ENCODE measurements at places on chromosomes 2 and 18.

GRCh38 chr2:161246281-161246680 is 61.9 kb upstream of the PSMD14 start:
- peak; percentile 42 for DNase-seq

DNA sequence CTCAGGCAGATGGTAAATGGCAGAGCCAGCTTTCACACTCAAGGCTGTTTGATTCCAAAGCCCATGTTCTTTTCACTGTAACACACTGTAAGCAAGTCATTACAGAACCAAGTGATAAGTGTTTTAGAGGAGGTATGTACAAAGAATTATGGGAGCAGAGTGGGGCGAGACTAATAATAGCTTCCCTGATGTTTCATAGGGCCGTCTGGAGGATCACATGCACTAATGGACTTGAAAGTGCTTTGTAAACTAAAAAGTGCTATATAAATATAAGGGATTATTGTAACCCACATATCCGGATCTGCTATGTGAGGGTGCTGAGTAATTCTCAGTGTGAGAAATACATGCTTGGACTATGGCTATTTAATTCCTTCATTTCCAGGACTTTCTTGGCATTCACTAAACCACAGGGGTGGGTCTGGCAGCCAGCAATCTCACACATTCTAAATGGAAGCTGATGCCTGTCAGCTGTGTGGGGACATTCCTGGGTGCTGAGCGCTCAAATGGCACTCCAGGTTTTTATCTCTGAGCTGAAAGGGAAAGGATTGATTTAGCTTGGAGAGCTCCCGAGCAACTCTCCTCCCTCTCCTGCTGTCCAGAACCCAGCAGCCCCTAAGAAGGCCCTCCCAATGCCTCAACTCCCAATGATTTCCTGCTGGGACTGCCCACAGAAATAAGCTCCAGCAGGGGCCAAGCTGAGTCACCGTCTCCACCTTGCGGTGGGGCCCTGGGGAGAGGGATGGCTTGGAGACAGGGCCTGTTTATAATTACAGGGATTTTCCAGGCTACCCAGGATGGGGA is 222.8 kb downstream of the SOX11 start:
- no peak for DNase-seq

DNA sequence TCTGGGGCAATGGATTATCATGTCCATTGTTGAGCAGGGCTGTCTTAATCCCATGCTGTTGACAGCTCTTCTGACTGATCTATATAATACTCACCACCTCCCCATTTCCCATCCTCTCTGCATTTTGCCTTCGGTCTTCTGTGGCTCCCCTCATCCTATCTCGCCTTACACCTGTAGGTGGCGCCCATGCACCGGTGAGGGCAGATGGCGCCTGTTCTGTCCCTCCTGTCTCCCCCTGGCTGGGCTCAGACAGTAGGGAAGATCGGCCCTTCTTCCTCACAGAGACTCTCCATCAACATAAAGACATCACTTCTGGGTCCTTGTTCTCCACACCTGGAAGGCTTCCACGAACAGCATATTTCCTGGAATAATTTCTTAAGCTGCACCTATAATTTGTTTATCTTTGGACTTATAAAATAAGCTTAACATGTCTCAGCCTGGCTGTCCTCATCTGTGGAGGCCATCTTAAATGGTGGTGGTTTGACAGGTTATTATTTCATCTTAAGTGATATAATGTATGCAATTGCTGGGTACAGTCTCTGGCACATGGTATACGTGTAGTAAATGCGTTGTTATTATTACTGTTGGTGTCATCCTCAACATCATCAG is 10.9 kb upstream of the CDH20 start:
- DNase-seq = no peak

DNA sequence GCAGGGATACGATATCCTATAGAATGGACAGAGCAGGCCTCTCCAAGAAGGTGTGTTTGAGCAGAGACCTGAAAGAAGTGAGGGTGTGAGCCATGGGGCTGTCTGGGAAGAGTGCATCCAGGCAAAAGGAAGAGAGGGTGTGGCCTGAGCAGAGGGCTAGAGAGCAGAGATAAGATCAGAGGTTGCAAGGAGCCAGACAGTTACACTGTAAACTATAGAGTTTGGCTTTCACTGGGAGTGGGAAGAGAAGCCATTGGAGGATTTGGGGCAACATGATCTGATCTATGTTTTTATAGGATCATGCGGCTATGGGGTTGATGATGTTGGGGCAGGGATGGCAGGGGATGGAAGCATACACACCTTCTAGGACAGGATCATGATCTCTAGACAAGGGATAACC is 124.1 kb upstream of the MAP3K20 start:
- no peak for DNase-seq

- no peak for DNase-seq
Measured at GRCh38 chr2:29920631-29921559, 491 bp downstream of the ALK start.

DNA sequence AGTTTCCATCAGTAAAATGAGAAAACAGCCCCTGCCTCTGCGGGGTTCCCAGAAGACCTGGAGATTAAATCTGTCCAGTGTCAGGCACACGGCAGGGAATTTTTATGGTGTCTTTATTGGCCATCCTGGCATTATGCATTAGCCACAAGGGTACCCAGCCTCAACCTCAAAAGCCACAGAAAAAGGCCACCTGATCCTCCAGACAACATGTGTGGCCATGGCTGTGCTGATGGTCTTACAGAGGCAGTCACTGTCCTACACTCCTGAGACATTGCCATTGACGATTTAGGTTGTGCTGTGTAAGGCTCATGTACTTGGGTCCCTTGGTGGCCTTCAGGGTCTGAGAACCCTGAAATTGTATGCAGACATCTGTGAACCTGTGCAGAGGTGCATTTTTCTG is 115.6 kb downstream of the SMAD7 start:
- DNase-seq = no peak

DNA sequence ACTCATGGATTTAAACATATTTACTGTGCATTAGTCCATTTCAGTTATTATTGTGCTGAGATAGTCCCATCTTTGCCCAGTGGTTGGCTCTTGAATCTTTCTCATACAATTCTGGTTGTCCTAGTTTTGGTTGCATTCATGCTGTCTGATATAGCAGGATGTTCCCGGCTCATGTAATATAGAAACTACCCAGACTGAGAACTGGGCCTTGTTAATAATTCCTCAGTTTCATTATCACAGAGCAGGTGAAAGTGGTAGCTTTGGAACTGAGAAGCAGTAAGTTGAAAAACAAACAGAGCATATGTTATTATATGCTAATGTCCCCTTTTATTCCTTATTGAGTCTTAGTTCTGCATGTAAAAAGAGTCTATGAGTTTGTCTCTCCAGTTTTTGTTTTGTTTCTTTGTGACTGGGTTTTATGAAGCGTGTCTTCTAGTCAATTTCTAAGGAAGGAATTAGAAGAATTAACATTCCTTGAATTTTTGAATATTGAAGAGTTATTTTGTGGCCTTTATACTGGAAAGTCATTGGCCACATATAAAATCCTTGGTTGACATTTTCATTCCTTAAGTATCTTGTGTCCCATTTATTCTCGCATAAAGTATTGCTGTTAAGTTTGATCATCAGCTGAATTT is 43.3 kb downstream of the EIF5B start:
- DNase-seq = no peak

GRCh38 chr2:213065583-213066442 is 85.6 kb downstream of the IKZF2 start:
- DNase-seq = no peak

DNA sequence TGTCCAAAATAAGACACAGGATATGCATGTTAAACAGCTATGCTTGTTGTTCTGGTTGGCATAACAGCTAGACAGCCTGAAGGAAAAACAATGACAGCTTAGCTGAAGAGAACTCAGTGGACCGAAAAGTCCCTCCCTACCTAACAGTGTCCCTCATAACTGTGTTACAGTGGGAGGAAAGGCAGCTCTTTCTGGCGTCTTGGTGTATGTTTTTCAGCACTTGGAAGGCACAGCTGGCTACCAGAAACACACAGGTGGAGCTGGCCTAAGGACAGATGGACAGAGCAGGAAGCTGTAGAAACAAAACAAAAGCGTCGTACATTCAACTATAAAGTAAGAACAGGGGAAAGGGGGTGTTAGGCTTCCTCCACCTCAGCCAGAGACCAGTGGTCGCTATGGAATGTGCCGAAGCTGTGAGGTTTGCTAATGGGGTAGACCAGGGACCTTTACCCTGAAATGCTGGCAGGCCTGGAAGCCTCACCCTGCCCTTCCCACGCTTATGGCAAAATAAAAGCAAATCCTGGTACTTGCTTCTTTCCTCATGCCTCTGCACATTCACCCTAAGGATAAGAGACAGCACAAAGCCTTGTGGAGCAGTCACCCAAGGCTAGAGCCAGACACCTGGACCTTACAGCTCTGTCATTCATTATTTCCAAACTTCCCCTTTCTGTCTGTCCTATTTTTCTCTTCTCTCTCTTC is 103.5 kb upstream of the TRIB2 start:
- DNase-seq = no peak

- peak; percentile 51 for DNase-seq
Measured at GRCh38 chr2:24459224-24460161, 31.6 kb upstream of the NCOA1 start.

- DNase-seq = no peak
Measured at GRCh38 chr18:63570721-63571120, 16.4 kb upstream of the SERPINB13 start.

- no peak for DNase-seq
Measured at GRCh38 chr2:140865837-140866236, 1265.0 kb downstream of the LRP1B start.

DNA sequence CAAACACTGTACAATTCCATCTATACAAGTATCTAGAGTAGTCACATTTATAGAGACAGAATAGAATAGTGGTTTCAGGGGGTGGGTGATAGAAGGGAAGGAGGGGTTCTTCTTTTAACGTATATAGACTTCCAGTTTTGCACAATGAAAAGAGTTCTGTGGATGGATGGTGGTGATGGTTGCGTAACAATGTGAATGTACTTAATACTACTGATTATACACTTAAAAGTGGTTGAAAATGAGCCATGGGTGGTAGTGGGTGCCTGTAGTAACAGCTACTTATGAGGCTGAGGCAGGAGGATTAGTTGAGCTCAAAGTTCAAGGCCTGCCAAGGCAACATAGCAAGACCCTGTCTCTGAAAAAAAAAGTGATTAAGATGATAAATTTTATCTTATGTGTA is 85.8 kb downstream of the SETBP1 start:
- no peak for DNase-seq

DNA sequence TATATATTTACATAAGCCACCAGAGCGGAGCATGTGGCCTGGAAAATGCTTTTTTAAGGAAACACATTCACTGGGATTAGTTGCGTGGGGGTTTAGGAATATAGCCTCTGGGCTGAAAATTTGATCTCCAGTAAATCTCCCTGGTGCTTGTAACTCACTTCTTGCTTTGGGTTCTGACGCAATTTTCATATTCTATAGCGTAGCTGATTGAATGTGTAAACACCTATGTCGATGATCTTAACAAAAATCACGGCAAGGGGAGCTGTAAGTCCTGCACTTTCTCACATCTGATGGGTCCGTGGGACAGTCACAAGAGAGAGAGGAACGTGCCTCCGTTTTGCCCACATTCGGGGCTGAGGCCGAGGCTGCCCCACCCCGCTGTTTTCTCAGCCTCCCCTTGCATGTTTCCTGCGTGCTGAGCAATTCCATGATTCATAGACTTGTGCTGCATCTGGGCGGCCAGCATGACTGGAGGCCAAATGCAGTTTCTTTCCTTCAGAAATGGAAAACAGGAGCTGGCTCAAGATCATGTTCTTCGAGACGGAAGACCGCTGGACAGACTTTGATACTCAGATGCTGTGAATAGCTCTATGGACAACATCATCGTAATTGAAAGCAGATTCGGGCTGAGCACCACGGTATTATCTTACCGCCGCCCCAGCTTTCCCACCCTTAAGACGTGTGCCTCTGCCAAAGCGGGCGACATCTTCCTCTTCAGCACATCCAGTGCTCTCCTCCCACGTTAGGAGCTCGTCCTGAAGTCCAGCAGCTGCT is 109.2 kb downstream of the TMEM18 start:
- no peak for DNase-seq

- no peak for DNase-seq
Measured at GRCh38 chr2:98761267-98761781, 30.4 kb upstream of the MGAT4A start.

DNA sequence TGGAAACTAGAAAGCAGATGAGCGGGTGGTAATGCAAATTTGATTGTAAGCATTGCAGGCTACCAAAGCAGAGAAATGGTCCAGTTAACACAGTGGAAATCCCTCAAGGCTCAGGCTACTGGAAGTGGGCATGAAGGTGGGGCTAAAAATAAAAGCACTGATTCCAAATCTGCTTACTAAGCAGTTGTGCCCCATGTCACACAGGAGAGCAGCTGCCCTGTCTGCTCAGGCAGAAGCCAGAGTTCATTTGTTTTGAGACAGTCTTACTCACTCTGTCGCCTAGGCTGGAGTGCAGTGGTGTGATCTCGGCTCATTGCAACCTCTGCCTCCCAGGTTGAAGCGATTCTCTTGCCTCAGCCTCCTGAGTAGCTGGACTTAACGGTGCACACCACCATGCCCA is 42.5 kb upstream of the TSPYL6 start:
- no peak for DNase-seq

DNA sequence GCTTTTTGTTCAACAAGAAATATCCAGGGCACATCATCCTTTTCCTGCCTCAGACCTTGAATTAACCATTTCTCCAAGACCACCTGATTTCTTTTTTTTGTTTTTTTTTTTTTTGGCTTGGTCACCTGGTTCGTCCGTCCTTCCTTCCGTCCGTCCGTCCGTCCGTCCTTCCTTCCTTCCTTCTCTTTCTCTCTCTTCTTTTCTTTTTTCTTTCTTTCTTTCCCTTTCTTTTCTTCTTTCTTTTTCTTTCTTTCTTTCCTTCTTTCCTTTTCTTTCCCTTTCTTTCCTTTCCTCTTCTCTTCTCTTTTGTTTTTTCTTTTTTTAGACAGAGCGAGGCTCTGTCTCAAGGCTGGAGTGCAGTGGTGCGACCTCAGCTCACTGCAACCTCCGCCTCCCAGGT is 80.7 kb downstream of the TET3 start:
- no peak for DNase-seq

GRCh38 chr2:112690853-112691401 is 29.9 kb upstream of the NT5DC4 start:
- DNase-seq = peak; percentile 85

DNA sequence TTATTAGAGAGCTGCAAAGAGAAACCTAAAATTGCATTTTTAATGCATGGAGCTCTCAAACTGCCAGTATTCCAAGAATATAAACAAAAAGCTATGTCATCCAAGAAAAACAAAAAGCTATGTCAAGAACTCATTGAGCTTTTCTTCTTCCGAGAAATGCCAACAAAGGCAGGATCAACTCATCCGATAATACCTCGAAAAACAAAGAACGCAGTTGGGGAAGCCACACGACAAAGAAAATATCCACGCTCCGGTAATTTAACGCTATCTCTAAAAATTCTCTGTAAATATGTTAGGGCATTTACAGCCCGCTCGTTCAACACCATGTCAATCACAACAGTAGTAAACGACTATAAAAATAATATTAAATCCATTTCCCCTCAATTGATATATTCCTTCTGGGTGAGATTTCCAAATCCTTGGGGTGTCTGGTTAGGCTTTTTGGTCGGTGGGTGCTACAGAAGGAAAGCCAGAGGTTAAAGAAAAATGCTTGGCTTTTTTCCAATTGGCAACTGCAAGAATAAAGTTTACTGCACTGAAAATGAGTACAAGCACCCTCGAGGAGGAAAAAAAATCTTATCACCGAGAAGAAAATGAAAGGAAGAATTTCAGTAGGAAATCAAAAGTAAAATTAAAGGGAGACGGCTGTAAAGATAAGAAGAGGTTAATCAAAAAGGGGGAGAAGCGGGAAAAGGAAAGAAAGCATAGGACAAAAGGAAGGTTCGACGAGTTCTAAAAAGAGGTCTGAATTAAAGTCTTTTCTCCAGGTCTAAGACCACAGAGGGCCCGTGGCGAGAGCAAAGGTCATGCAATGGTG is 856 bp downstream of the TIA1 start:
- peak; percentile 66 for DNase-seq
